NCI-H1694 treated with DMSO at 0.1 percent for 48 hours (cell line): ENCODE measurements at places on chromosomes 16 and 17.
A peak's percentile ranks its signal among the peaks of the same experiment; 100 is the strongest.

DNA sequence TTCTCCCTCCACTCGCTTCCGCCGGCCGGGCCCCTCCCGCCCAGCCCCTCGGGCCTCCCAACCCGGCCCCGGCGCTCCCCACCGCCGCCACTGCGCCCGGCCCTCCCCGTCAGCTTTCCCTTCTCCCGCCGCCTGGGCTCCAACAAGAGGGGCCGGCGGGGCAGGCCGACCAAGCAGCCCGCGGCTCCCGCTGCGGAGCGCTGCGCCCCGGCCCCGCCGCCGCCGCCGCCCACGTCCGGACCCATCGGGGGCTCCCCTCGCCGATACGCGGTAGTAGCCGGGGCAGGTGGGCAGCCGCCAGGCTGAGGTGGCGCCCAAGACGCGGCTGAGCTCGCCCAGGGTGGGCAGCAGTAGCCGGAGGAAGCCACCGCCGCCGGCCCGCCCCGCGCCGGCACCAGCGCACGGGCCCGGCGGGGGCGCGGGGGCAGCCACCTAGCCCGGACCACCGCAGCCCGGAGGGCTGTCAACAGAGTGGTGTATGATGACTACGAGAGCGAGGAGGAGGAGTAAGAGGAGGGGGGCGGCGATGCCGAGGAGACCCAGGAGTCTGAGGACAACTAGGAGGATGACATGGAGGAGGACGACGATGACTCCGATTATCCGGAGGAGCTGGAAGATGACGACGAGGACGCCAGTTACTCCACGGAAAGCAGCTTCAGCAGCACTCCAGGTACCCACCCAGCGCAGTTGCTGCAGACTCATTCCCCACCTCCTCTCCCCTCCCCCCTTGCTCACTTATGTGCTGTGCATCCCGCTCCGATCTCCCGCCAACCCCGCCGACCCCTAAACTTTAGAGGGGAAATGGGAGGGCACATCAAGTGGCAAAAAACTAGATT, 498 bp downstream of the LRRC37B start:
- DNase-seq, result peak; percentile 18

- no peak for DNase-seq
Measured at GRCh38 chr17:63001689-63002394, 35.8 kb downstream of the TANC2 start.

DNA sequence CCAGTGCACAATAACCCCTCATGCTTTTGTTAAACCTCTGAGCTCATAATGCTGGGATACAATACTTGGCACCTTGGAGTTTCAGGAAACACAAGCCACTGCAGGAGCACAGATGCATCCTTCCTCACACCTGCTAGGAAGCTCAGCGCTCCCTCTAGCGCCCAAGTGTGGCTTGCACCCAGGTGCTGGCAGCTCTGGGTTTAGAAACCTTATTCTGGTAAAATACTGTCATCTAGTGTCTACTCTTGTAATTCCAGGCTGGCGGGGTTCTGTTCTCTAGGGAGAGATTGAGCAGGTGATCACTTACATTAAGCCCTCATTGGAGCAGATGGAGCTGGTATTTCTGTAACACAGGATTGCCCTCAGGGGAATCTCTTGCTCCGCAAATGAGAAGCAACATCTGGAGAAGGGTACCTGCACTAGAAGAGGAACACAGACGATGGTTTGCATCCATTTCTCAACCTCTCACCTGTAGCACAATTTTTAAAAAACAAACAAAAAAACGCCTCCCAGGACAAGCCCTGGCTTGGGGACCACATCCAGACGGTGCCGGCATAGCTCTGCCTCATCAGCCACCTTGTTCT, 1.5 kb downstream of the CCL1 start:
- peak; percentile 82 for DNase-seq

DNA sequence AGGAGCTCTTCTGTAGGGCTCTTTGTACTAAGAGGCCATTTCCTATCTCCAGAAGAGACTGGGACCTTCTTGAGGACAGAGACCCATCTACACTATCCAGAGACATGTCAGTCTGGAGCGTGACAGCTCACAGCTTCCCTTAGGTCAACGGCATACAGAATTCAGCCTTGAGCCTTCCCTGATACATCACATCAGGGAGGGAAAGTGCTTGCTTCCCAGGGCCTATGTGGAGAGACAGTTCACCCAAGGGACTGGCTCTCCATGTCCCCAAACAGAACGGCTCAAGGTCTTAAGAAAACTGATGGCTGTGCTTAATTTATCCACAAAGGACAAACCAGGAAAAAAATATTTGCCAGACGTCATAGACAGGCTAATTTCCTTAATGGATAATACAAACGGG, 7.7 kb downstream of the CENPV start:
- DNase-seq, result no peak

GRCh38 chr17:33014751-33015150, 23.1 kb downstream of the SPACA3 start:
- no peak for DNase-seq
